ENCODE measurements at places on chromosomes 7 and 10.
A peak's percentile ranks its signal among the peaks of the same experiment; 100 is the strongest.

DNA sequence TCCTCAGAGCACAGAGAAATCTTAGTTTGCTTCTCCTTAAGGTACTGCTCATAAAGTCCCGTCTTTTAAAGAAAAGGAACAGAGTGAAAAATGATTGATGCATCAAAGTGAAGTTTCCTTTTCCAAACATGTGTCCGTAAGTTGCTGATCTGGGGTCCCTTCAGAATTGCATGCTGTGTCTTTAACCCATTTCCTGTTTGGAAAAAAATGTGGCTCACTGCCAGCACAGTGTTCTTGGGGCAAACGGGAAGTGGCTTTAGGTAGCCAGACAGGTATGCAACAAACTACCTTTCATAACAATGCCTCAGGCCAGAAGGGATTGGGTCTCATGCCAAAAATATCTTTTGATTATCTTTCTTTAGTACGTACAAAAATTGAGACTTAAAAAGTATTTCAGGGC is 50.9 kb downstream of the TFAM start:
- no peak for DNase-seq

DNA sequence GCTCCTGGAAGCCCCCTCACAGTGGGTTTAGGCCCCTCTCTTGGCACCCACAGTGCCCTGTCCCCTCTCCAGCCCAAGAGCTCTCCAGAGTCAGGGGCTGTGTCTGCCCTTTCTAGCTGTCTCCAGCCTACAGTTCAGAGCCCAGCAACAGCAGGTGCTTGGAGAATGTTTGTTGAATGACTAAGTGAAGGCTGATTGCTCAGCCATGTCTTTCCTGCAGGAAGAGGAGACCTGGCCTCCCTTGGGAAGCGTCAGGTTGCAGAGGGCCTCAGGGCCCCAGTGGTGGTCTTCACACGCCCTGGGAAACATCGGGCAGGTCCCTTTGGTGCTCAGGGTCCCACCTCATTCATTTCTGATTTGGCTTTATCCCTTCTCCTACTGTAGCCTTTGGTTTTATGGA is 62.5 kb downstream of the GTF2IRD1 start:
- no peak for DNase-seq

DNA sequence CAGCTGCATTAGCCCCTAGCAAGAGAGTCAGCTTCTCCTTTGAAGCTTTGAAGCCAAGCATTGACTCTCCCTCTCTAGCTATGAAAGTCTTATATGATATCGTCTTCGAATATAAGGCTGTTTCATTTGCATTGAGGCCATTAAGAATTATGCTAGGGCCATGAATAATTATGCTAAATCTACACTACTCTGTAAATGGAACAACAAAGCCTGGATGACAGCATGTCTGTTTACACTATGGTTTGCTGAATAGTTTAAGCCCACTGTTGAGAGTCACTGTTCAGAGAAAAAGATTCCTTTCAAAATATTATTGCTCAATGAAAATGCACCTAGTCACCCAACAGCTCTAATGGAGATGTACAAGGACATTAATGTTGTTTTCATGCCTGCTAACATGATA is 52.8 kb downstream of the ZNF438 start:
- no peak for DNase-seq

- no peak for DNase-seq
These were observed 1283.3 kb downstream of the TYW1 start for GRCh38 chr7:68279827-68280400.

GRCh38 chr7:66331883-66332282 is 126.7 kb downstream of the TPST1 start:
- no peak for DNase-seq

DNA sequence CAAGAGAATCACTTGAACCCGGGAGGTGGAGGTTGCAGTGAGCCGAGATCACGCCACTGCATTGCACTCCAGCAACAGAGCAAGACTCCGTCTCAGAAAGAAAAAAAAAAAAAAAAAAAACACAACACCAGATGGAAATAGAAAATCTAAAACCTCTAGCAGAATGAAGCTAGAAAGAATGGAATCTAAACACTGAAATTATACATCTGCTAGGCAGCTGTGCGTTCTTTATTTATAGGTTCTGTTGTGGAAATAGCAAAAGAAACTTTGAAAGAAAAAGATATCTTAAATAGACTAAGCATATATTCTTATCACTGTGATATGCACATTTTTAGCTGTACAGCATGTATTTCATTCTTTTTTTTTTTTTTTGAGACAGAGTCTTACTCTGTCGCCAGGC is 17.1 kb downstream of the BMPR1A start:
- DNase-seq: no peak

DNA sequence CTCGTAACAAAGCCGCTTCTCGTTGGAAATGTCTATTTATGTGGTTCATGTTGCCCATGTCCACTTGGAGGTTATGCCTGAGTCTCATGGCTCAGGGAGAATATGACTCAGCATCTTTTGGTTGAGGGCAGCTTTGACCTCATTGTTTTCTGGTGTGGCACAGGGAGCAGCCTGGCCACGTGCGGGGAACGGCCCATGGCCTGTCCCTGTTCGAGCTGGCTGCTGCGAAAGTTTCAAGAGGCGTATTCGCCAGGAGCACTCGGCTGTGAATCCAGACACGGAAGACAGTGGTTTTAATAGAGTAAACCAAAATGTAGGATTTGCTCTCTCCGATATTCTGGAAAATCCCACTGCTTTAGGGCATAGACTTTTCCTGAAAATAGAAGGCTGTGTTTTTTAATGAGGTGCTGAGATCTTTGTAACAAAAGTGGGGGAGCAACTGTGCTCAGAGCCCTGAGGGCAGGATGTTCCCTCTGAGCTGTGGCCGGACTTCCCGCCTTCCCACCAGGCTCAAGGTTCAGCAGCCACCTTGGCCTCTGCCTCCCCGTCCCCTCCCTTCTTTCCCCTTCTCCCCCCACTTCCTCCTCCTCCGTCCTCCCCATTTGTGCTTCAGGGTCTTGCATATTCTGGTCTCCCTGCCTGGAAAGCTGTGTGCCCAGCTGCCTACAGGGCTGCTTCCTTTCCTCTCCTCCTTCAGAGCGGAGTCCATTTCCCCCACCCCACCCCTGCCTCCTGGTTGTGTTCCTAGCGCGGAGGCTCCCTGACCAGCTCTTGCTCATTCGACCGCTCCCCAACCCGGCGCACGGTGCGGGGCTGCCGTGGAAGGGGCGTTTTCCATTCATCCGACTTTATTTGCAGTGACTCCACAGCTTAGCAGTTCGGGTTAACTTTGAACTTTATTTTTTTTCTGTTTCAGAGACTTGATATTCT is 642.0 kb downstream of the SDK1 start:
- no peak for DNase-seq

DNA sequence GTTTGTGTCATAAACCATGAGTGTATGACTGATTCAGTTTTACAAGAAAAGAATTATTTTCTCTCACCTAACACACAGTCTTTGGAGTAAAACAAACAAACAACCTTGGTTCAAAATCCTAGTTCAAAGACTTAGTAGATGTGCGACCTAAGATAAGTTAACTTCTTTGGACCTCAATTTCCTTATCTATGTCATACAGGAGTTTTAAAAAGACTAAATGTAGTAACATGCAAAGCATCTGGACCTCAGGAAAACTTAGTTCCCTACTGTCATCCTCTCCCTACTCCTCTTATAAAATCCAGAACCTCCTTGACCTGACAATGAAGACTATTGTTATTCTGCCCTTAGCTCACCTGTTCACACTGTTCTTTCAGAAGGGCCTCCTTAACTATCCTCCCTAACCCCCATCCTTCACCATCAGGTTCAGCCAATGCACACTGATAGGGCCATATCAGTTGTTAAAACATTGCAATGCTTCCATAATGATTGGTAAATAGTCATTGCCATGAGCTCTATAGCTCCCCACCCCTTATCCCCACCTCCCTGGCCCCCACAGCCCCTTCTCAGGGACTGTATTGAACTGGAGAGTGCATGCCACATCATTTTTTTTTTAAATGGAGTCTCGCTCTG is 28.8 kb upstream of the CCNJ start:
- no peak for DNase-seq

- no peak for DNase-seq
These were observed 480 bp downstream of the VPS50 start for GRCh38 chr7:93232673-93233018.

GRCh38 chr10:129799942-129800341 is 164.1 kb downstream of the EBF3 start:
- DNase-seq: no peak

DNA sequence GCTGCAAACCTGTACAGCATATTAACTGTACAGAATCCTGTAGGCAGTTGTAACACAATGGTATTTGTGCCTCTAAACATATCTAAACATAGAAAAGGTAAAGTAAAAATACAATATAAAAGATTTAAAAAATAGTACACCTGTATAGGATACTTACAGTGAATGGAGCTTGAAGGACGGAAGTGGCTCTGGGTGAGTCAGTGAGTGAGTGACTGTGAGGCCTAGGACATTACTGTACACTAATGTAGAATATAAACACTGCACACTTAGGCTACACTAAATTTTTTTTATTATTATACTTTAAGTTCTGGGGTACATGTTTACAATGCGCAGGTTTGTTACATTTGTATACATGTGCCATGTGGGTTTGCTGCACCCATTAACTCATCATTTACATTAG is 97.3 kb upstream of the STK17A start:
- DNase-seq: no peak

DNA sequence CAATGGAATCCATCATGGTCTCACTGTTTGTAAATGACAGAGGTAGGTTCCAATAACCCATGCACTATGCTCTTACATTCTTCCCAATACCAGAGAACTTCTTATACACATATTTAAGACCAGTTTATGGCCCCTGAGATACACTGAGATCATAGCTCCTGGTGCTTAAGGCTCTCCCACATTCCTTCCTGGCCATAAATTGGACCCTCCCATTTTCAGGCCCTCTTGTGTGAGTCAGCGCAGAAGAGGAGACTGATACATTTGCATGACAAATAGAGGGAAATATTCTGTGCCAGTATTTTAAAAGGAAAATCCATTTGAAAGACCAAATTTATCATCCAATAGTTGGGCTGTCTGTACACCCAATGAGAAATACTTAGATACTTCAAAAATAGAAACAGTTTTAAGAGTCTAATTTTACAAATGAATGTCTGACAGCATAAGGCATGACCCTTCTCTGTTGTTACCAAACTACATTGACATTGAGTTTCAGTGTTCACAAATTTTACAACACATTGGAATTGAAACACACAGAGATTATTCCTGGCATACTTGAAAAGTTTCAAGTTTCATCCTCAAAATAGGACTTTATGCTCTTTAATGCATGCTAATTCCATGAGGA is 35.3 kb downstream of the SLC16A9 start:
- DNase-seq: peak; percentile 94

DNA sequence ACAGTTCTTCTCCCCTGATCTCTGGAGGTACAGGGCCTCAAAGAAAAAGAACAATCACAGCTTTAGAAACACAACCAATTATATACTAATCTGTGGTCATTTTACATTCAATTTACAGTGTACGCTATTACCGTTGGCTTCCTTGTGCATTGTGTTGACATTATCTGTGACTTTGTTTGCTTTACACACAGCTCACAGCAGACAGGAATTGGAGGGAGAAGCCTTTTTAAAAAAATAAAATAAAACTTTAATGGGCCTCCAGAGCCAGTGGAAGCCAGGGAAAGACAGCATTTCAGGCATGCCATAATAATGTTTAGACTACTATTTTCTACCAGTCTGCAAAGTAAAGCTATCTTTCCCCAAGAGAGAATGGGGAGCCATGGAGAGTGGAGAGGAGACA is 179.0 kb upstream of the ADO start:
- no peak for DNase-seq

GRCh38 chr7:92778972-92779371 is 57.4 kb downstream of the CDK6 start:
- no peak for DNase-seq

DNA sequence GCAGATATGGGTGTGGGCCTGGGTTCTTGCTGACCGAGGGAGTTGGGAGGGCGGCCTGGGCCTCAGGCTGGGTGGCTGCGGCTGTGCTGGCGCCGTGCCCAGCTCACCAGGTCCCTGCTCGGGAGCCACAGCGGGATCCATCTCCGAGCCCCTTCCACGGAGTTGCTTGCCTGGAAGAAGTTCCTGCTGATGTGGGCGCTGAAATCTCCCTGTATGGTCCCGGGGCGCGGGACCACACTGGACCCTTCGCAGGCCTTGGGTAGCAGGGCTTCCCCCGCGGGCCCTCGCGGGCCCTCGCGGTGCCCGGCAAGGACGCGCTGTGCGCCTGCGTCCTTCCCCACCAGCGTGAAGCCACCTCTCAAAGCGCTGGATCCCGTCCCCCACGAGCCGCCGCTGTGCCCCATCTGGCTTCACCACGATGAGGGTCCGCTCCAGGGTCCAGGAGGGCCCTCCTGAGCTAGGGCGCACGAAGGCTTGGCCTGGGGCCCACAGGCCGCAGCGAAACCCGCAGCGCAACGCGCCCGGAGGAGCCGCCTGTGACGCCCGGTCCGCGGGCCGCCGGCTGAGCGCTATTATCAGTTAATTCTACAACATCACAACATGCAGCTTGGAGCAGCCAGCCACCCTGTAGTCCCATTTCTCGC is 31.5 kb downstream of the RAB19 start:
- DNase-seq: no peak

DNA sequence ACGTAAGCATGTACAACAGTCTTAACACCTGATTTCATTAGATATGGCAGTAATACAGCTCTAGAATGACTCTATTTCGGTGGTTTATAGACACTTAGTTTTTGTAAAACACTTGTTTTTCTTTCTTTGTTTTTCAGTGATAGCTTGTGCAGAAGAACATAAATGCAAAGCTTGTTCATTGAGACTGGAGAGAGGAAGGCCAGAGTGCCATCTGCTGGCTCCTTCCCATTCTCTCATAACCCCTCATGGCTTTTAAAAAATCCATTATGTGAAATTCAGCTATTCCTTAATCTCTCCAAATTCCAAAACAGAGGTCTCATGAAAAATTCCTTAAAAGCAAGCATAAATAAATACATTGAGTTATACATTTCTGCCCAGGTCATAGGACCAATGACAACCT is 76.3 kb downstream of the CACNB2 start:
- no peak for DNase-seq

GRCh38 chr10:101580486-101581399 is 7.3 kb downstream of the POLL start:
- no peak for DNase-seq

DNA sequence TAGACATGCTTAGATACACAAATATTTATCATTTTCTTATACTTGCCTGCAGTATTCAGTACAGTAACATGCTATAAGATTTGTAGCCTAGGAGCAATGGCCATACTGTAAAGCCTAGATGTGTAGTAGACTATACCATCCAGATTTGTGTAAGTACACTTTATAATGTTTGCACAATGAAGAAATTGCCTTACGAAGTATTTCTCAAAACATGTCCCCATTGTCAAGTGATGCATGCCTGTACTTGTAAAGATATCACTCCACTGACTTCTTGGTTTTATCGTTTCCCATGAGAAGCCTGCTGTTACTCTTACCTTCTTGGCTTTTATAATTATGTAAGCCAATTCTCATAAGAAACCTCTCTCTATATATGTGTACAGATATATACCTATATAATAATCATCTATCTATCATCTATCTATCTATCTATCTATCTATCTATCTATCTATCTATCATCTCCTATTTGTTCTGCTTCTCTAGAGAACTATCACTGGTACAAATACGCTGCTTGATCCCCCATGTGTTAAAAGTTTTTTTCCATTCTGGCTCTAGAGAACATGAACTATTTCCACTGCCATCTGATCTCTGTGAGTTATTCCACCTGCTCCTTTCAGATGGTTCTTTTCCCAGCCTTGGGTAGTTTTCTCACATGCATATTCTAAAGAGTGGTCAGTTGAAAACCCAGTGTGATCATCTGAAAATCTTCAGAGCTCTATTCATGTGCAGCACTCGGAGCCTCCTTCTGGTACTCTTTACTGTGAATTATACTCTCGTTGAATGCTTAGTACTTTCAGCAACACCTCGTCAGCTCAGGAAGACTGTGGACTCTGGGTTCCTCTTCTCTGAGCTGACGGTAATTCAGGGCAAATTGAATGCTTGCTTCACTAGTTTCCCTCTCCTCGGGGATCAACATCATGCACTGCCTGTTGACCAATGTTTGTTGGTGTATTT is 14.5 kb upstream of the VCL start:
- no peak for DNase-seq
